ENCODE measurements at places on chromosomes 13 and 19. TPM values are rescaled to one million over a fixed set of nuclear protein-coding genes. Genes with fewer than 3 reads are reported as not detected.

DNA sequence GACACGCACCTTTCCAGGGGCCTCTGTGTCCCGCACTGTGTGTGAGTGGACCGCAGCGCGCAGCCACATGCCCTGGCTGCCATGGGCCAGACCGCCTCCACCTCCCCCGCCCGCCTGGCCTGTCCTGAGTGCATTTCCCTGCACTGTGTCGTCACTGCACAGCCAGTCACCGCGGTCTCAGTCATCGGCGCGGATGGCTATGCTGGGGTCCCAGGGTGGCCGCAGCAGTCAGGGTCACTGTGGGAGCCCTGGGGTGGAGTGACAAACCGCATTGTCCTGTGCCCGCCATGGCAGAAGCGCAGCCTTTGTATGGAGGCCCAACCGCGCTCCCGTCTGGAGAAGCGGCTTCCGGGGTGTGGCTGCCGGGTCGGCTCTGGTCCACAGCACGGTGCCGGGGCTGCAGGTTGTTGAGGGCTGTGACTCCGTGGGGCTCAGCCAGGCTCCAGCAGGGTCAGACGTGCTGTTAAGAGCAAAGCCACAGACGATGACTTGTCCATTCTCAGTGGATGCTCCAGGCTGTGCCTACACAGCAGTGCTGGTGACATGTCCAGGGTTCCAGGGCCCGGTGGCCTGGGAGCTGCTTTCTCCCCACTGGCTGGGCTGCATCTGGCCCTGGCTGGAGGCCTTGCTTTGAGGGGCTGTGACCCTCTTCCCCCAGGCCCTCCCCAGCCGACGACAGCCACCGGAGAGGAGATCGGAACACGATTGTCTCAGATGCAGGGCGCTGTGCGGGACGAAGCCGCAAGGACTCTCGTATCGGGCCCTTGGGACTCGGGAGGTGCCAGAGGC lies 6.3 kb upstream of the NDUFS7 start:
- H3K27me3 ChIP-seq: no peaks in the 10 kb centered on the region
- H3K4me1 ChIP-seq: no peaks in the 10 kb centered on the region
- H3K36me3 ChIP-seq: peaks cover 18% of the 10 kb centered on the region
- no peak overlapping the region for H3K27ac ChIP-seq

- peak; percentile 45 for DNase-seq
- H3K27me3 ChIP-seq: no peaks in the 10 kb centered on the region
- peaks cover 33% of the 10 kb centered on the region for H3K36me3 ChIP-seq
Measured at GRCh38 chr19:46351241-46352041, 4.6 kb downstream of the PPP5C start.

GRCh38 chr13:74114202-74114601 lies 20.0 kb downstream of the KLF12 start:
- H3K4me3 ChIP-seq: no peak overlapping the region
- H3K36me3 ChIP-seq: peaks cover 1% of the 10 kb centered on the region
- no peak overlapping the region for H3K27ac ChIP-seq
- no peaks in the 10 kb centered on the region for H3K27me3 ChIP-seq
- no peak for DNase-seq
- H3K4me1 ChIP-seq: peaks cover 21% of the 10 kb centered on the region

DNA sequence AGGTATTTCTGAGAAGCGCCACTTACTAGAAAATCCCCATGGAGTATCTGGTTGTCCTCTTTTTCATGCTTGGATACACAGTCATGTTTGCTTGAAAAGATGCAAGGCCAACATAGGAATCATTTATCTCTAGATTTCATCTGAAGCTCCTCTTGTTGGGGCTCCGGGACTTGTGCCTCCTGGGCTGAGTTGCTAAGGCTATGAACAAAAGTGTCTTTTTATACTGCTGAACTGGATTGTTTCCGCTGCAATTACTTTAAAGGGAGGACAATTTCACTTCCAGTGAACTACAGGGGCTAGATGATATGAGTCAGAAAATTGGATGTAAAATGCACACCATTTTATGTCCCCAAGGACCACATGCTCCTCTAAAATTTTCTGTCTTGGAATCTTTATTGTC lies 114.1 kb downstream of the TNFSF13B start:
- H3K27ac ChIP-seq: no peak overlapping the region
- no peak for DNase-seq
- H3K4me1 ChIP-seq: no peaks in the 10 kb centered on the region
- no peaks in the 10 kb centered on the region for H3K27me3 ChIP-seq

- DNase-seq: no peak
- no peak overlapping the region for H3K27ac ChIP-seq
- no peaks in the 10 kb centered on the region for H3K4me1 ChIP-seq
Measured at GRCh38 chr19:14758816-14759215, 19.5 kb downstream of the ADGRE2 start.

- no peaks in the 10 kb centered on the region for H3K27me3 ChIP-seq
- no peaks in the 10 kb centered on the region for H3K36me3 ChIP-seq
- no peaks in the 10 kb centered on the region for H3K4me1 ChIP-seq
- H3K27ac ChIP-seq: no peak overlapping the region
Measured at GRCh38 chr19:41233748-41234240, 14.8 kb downstream of the AXL start.

DNA sequence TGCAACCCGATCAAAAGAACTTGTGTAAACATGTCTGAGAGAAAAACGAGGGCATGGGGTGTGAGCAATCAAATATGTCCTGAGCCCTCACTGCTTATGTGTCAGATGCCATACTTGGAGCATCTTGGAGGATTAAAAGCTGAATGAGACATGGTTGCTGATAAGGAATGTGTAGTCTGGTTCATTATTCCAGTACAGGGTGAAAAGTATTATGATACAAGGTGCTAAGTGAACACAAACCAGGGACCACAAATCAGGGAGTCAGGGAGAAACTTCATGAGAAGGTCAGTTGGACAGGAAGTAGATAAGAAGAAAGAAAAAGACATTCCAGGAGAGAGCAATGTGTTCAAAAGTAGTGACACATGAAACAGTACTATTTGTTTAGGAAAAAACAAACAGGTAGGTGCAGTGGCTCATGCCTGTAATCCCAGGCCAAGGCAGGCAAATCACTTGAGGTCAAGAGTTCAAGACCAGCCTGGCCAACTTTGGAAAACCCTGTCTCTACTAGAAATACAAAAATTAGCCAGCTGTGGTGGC lies 2.0 kb upstream of the RCBTB1 start:
- H3K27ac ChIP-seq: no peak overlapping the region
- DNase-seq: no peak
- no peaks in the 10 kb centered on the region for H3K27me3 ChIP-seq
- H3K36me3 ChIP-seq: no peaks in the 10 kb centered on the region

DNA sequence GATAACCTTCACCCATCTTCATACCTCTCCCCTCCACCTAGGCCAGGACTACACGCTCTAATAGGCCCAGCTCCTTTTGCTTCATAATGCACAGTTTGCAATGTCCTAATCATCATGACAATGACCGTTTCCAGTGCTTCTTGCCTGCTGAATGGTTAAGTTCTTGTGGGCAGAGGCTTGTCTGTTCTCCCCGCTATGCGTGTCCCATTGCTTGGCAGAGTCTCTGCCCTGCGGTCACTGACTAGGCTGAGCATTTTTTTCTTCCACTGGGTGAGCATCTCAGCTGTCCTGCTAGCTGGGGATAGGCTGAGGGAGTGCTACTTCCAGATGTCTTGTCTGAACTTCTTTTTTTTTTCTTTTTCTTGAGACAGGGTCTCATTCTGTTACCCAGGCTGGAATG lies 314.7 kb downstream of the UQCRFS1 start:
- no peaks in the 10 kb centered on the region for H3K27me3 ChIP-seq
- H3K36me3 ChIP-seq: no peaks in the 10 kb centered on the region
- no peak overlapping the region for H3K27ac ChIP-seq
- H3K4me1 ChIP-seq: no peaks in the 10 kb centered on the region
- DNase-seq: no peak

- no peak for DNase-seq
- H3K27ac ChIP-seq: no peak overlapping the region
Measured at GRCh38 chr13:100323937-100324336, 235.0 kb downstream of the PCCA start.

DNA sequence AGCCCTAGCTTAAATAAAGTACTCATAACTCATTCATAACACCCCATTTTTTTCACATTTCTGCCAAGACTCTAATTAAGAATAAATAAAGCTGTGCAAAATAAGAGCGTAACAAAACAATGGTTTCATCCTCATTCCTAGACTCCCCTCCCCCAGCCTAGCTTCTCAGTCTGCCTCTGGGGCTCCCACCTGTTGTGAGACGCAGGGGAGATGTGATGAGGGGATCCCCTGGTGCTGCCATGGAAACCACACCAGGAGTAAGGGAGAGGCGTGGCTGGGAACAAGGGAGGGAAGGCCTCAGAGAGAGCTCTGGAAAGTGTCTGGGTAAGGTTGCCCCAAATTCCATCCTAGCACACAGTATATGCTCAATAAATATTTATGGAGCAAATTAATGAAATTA lies 93.3 kb upstream of the USP29 start:
- H3K4me1 ChIP-seq: no peaks in the 10 kb centered on the region
- no peaks in the 10 kb centered on the region for H3K27me3 ChIP-seq
- no peak overlapping the region for H3K4me3 ChIP-seq

DNA sequence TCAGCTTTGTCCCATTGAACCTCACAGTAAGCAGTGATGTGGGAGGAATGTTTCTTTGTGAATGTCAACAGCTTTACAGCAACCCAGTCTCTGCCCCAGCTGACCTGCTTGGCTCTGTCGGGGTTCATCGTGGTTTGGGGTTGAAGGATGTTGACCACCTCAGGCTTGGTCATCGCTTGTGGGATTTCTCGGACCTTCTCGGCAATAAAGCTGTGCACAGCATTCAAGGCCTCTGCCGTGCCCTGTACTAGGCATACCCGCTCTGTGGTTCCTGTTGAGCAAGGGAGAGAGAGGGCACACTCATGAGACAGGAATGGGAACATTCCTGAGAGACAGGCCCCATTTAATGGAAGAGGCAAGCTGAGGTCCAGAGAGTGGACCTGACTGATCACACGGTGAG lies 20.0 kb downstream of the NOVA2 start:
- no peak overlapping the region for H3K27ac ChIP-seq
- H3K27me3 ChIP-seq: peaks cover 27% of the 10 kb centered on the region
- no peak for DNase-seq
- no peaks in the 10 kb centered on the region for H3K36me3 ChIP-seq
- H3K4me1 ChIP-seq: peaks cover 12% of the 10 kb centered on the region

- no peak overlapping the region for H3K27ac ChIP-seq
- no peak overlapping the region for H3K4me3 ChIP-seq
- DNase-seq: no peak
- H3K36me3 ChIP-seq: no peaks in the 10 kb centered on the region
- H3K4me1 ChIP-seq: peaks cover 4% of the 10 kb centered on the region
Measured at GRCh38 chr13:41407380-41407779, 50.0 kb upstream of the RGCC start.

DNA sequence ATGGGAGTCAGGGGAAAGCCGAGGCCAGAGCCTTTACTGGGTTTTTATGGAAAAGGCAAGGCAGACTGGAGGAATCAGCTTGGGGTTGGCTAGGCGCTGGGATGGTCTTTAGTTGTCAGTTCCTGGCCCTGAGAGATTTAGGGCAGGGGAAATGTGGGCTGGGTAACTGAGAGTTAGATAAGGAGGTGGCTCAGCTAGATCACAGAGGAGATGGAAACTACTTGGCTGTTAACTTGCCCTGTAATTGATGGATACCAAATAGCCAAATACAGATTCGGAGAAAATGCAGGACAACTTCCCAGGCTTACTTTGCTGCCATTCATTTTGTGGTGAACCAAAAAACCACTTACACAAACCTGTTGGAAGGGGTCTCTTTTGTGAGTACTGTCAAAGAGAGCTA lies 54.0 kb downstream of the LRCH1 start:
- peaks cover 10% of the 10 kb centered on the region for H3K4me1 ChIP-seq
- no peaks in the 10 kb centered on the region for H3K27me3 ChIP-seq
- H3K36me3 ChIP-seq: no peaks in the 10 kb centered on the region
- H3K27ac ChIP-seq: no peak overlapping the region

DNA sequence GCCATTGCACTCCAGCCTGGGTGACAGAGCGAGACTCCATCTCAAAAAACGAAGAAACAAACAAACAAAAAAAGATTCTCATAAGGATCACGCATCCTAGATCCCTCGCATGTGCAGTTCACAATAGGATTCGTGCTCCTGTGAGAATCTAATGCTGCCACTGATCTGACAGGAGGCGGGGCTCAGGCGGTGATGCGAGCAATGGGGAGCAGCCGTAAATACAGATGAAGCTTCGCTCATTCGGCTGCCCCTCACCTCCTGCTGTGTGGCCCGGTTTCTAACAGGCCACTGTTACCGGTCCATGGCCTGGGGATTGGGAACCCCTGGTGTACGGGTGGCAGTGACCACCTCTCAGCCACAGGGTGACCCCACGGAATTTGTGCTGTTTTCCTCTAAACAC lies 98.2 kb upstream of the MRI1 start:
- H3K27me3 ChIP-seq: no peaks in the 10 kb centered on the region
- no peaks in the 10 kb centered on the region for H3K4me1 ChIP-seq
- H3K36me3 ChIP-seq: no peaks in the 10 kb centered on the region
- no peak overlapping the region for H3K4me3 ChIP-seq
- no peak for DNase-seq

DNA sequence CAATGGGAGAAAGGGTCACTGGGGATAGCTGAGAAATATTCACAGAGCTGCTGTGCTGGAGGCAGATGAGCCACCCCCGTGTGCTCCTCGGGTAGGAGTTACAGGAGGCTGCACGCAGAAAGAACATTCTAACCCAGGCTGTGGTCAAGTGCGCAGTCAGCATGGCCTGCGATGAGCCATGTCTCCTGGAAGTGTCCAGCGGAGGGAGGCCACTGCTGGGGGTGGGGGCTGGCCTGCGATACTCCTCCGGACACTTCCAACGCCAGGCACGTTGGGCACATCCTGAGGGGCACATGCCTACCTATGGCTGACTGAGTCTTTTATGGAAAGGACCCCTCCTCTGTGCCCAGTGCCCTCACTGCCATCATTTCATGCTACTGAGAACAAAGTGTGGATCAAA lies 55.9 kb downstream of the RAB20 start:
- no peaks in the 10 kb centered on the region for H3K36me3 ChIP-seq
- peaks cover 5% of the 10 kb centered on the region for H3K4me1 ChIP-seq
- H3K27ac ChIP-seq: no peak overlapping the region
- no peak for DNase-seq
- no peak overlapping the region for H3K4me3 ChIP-seq

DNA sequence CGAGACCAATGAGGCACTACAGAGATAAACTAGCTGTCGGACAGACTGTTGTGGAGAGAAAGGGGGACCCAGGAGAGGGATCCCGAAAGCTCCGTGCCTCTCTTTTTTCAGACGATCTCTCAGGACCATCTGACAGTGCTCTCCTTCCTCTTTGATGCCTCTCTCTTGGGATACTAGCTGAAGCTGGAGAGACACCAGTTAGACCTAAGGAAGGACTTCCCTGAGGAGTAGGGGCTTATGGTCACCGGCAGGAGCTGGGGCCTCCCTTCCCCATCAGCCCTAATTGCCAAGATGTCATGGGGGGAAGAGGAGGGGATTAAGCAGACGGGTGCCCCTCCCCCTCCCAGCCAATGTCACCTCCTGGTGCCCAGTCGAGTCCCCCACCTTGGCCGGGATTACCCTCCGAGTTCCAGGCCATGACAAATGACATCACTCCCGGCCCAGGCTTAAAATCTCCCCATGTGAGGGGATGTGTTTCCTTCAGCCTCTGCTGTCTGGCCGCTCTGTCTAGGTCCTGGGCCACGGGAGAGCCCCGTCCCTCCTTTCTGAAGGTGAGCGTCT lies at the start of gene CRX:
TSS of gene CRX (plus strand) at position 478 of the 561 bp plus-strand sequence. CDS start 12,507 bp downstream, outside the sequence.
- H3K4me3 ChIP-seq: no peak within 1 kb of the TSS
- H3K36me3 ChIP-seq: no peaks in the 10 kb centered on the region
- no peak for DNase-seq
- H3K27ac ChIP-seq: no peak within 1 kb of the TSS
- H3K27me3 ChIP-seq: peaks cover 10% of the 10 kb centered on the region
- no peaks in the 10 kb centered on the region for H3K4me1 ChIP-seq

The C19orf81 gene
- not detected for total RNA-seq

The GRIN2D gene
- total RNA-seq: 0.06 TPM

The GPR18 gene
- 45.1 TPM for total RNA-seq

The BST2 gene
- 16.1 TPM for total RNA-seq

The ZNF528 gene
- 16.9 TPM for total RNA-seq

The PTGIR gene
- total RNA-seq: 0.87 TPM

The NKG7 gene
- total RNA-seq: 7.2 TPM

The SPACA6 gene
- 3.6 TPM for total RNA-seq
